ENCODE measurements at places on chromosomes 3 and 15. TPM values are rescaled to one million over a fixed set of nuclear protein-coding genes. Genes with fewer than 3 reads are reported as not detected.

NCKIPSD gene
- total RNA-seq: 37.9 TPM

CXCR6 gene
- total RNA-seq: not detected

SLC4A7 gene
- total RNA-seq: 58.7 TPM

CLDN1 gene
- total RNA-seq: not detected

ADAMTS9 gene
- 0.13 TPM for total RNA-seq

PLOD2 gene
- 197 TPM for total RNA-seq

PATL2 gene
- total RNA-seq: 0.57 TPM

CA12 gene
- 5.2 TPM for total RNA-seq

PLD1 gene
- 1.1 TPM for total RNA-seq

SCAMP5 gene
- total RNA-seq: 0.51 TPM

SPATA12 gene
- 0.32 TPM for total RNA-seq

NR2F2 gene
- total RNA-seq: 11.6 TPM

THUMPD3 gene
- 46.8 TPM for total RNA-seq

CCDC9B gene
- 9.8 TPM for total RNA-seq

SLC15A2 gene
- 0.06 TPM for total RNA-seq
